ENCODE measurements at places on chromosomes 1 and 21.

- DNase-seq: no peak
These were observed 78.0 kb downstream of the PTPN14 start for GRCh38 chr1:214473387-214473786.

- no peak for DNase-seq
These were observed 207.6 kb upstream of the NFIA start for GRCh38 chr1:60874718-60875117.

- DNase-seq: no peak
These were observed 804.6 kb upstream of the ADGRL4 start for GRCh38 chr1:79811173-79811572.

GRCh38 chr1:157045250-157046218 lies at the start of gene ARHGEF11:
TSS of gene ARHGEF11 (minus strand) at chr1:157045742. CDS start at chr1:157044330, 1,412 bp downstream.
- peak; percentile 14 for DNase-seq

DNA sequence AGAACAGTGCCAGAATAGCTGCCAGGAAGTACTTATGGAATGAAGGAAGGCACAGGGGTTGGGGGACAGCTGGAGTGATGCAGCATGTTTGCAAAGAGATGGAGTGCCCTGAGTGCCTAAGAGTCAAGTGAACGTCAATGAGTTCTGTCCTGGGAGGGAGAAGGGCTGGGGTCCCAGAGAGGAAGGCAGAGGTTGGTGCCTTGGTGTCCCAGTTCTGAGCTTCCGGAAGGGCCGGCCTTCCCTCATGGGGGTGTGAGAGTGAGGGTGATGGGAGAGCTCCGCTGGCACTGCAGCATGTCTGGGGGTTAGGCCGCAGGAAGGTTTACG lies 17.6 kb downstream of the NES start:
- no peak for DNase-seq

GRCh38 chr1:63326473-63327380 lies 4.4 kb downstream of the FOXD3 start:
- DNase-seq: no peak

GRCh38 chr1:91897016-91897415 lies 11.1 kb upstream of the TGFBR3 start:
- DNase-seq: no peak

- DNase-seq: no peak
These were observed 27.8 kb upstream of the SLC26A9 start for GRCh38 chr1:205971082-205971481.

DNA sequence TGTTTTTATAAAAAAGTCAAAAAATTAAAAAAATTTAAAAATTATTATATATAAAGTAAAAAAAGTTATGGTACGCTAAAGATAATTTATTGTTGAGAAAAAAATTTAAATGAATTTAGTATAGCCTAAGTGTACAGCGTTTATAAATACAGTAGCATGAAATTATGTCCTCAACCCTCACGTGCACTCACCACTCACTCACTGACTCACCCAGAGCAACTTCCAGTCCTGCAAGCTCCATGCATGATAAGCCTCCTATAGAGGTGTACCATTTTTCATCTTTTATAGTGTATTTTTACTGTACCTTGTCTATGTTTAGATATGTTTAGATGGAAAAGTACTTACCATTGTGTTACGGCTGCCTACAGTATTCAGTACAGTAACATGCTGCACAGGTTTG lies 5.1 kb downstream of the DISC1 start:
- no peak for DNase-seq

GRCh38 chr1:162206749-162207635 lies 137.5 kb downstream of the NOS1AP start:
- no peak for DNase-seq

GRCh38 chr1:181746224-181746623 lies 262.9 kb downstream of the CACNA1E start:
- DNase-seq: no peak

DNA sequence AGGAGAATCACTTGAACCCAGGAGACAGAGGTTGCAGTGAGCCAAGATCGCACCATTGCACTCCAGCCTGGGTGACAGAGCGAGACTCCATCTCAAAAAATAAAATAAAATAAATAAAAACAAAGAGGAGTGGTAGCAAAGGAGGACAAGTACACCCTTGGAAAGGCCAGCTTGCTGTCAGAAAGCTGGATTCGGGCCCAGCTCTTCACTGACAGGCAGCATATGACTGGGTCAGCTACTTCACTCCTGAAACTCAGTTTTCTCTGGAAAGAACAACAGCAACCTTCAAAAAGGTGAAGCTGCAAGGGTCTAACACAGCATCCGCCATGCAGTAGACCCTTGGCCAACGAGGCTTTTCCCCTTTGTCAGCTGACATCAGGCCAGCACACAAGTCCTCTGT lies 156.0 kb upstream of the TIAM1 start:
- no peak for DNase-seq

DNA sequence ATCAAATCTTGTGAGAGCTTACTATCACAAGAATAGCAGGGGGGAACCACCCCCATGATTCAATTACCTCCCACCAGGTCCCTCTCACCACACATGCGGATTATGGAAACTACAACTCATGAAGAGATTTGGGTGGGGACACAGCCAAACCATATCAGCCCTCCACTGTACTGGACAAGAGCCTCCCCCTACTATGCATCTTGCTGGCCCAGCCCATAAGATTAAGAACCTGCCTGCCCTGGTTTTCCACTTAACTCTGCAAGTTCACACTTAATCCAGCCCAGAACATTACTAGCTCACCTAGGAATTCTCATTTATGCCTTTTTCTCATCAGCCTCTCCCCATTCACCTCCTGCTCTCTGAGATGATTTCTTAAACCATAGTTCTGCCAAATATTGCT lies 18.0 kb upstream of the FBXO28 start:
- no peak for DNase-seq

DNA sequence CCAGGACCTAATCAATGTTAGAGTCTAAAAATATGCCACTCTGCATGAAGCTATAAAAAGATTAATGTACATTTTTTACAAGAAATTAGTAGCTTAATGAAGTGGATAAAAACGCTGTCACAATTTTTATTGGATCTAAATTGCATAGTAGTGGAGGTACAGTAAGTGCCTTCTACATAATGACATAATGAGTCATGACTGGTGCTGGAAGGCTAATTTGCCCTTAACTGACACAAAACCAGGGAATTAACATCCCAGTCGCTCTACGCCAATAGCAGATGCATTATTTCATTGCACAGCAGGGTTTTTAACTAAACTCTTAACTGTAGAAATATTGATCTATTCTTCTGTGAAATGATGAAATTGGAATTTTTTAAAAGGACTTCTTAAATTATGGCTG lies 33.3 kb downstream of the RRAGC start:
- no peak for DNase-seq

GRCh38 chr1:10001016-10001665 lies 4.1 kb downstream of the RBP7 start:
- DNase-seq: no peak

- DNase-seq: no peak
These were observed 2.5 kb downstream of the FNDC10 start for GRCh38 chr1:1597275-1597930.

DNA sequence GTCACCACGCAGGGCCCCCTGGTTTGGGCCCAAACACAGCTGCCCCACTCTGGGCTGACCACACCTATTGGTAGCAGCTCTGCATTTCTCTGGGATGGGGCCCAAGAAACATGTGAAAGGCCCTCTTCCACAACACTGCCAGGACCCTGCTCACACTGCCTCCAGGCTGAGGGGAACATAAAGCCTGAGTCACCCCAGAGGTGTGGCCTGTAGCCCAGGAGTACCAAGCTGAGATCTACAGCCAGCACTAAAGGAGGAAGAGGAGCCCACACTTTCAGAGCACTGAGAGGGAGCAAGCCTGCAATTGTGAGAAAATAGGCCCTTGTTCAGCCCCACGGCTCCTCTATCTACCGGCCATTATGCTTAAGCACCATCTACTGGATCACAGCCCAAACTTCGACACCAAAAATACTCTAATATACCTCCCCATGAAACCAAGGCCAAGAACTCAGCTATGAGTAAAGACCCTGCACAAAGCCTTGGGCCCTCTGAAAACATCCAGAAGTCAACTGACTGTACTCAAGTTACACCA lies 14.4 kb upstream of the OR2T10 start:
- DNase-seq: no peak

Measured in T-helper 17 cell (primary cell).